ENCODE measurements at places on chromosomes 16 and 17. TPM values are rescaled to one million over a fixed set of nuclear protein-coding genes. Genes with fewer than 3 reads are reported as not detected.

DNA sequence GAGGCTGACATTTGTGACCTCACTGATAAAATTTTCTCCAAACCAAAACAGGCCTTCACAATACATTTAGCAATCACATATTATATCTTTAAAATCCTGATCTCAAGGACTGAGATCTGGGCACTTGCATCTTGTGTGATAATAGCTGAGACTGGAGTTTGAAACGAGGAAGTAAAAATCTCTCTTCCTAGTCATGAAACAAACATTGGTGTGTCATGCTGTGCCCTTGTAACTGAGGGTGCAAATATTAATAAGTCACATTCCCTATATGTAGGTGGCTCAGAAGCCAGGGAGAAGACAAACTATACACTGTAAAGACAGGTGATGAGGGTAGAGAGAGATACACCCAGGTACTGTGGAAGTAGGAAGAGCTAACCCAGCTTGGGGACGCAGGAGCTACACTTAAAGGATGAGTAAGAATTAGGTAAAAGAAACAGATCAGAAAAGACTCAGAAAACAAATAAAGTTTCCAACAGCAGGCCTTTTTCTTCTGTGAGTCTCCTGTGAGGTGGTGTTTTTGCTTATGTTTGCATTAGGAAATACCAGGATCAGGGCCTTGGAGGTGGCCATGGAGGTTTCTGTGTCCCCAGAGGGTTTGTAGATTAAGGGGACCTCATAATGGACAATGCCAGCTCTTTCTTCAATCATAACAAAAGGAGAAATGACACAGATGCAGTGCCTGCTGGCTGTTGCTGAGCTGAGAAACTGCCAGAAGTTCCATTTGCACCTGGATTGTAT, 335.7 kb downstream of the GRIN2A start:
- DNase-seq, result no peak

DNA sequence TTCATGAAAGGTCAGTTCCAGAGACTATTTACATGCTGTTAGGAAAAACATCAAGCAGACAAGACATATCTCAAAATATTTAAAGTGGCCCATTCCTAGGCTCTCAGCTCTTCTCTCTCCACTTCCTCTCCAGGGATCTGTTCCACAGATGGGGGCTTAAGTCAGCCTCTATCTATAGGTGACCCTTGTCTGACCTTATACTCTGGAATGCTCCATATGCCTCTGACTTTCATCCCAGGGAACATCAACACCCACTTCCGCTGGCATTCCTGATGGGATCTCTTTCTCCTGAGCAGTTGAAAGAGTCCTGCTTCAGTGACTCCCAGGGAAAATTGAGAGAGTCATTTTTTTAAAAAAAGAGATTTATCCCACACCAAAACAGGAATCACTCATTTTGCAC, 11.5 kb upstream of the WIPI1 start:
- DNase-seq, result peak; percentile 12

DNA sequence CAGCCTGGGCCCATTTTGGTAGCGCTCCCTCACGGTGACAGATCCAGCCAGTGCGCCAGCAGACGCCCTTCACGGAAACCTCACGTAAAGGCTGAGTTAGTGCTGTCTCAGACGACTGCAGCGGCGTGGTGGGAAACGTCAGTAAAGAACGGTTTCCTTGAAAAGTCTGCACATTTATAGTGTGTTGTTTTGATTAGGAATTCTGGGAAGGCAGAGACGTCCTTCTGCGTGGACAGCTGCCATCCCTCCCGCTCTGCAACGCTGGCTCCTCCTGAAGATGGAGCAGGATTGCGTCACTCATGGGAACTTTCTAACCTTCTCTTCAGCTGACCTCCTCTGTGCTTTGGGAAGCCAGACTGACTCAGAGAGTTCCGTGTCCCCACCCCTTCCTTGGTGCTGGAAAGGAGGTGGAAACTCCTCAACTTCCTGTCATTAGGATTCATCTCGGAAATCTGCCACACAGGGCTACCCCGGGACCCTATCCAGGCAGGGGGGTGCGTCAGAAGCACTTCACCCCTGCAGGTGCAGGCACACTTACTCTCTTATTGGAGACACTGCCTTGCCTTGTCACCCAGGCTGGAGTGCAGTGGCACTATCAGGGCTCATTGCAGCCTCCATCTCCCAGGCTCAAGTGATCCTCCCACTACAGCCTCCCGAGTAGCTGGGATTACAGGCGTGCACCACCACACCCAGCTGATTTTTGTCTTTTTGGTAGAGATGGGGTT, 24.3 kb upstream of the CRISPLD2 start:
- DNase-seq, result peak; percentile 100

The WNK4 gene
- total RNA-seq, result 1.3 TPM

DNA sequence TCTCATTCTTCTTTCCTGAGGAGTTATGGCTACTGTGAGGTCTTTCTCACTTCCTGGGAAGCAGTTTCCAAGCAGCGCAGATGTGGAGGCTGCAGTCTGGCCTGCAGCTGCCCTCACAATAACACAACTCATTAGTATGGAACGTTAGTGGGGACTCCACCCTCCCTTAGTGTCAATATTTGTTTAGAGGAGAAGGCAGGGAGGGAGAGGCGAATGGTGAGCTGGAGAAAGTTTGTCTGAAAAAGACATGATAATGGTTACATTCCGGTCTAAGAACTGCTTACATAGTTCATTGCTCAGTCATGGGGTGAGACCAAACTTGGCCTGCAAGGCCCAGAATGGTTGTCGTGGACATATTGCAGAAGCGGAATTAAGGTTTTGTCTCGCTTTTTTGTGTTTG, 170.2 kb downstream of the HS3ST3B1 start:
- DNase-seq, result peak; percentile 94

GRCh38 chr16:2340564-2341455, at the start of gene ABCA3:
Gene ABCA3, minus strand, starts transcription at chr16:2340728. Its CDS starts 14,262 bp downstream, at chr16:2326466.
- DNase-seq, result peak; percentile 84

Data from IMR-90 (cell line).